Stimulated activated CD4-positive, alpha-beta T cell treated with anti-CD3 and anti-CD28 coated beads, Interleukin-12 subunit alpha, Interleukin-12 subunit beta, amount 100 ng/mL, for 48 hours (primary cell): ENCODE measurements at places on chromosomes 11 and 22.
A peak's percentile ranks its signal among the peaks of the same experiment; 100 is the strongest.

DNA sequence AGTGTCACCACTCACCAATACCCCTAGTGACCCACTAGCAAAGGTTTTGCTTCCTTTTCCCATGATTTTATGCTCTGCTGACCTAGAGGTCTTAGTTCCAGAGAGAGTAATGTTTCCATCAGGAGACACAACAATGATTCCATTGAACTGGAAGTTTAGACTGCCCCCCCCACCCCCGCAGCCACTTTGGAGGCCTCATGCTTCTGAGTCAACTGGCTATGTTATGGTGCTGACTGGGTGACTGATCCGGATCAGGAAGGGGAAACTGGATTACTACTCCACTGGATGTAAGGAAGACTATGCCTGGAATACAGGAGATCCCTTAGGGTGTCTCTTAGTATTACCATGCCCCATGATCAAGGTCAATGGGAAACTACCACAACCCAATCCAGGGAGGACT lies 633.6 kb downstream of the OPCML start:
- DNase-seq, result no peak

DNA sequence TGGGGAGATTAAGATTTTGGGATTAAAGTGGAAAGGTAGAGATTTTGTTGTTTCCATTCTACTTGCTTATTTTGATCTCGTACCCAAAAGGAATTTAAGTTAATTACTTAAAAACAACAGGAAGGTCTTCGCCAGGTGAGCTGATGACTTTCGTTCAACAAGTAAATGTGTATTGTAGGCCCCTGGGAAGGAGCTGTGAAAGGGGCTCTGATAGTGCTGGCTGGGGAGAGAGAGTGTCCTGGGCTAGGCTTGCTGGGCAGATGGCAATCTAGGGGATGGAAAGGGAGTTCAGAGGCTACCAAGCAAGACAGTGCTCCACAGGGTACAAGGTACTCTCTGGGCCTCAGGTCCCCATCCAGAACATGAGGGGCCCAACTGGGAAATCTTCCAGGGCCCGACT lies 189.4 kb downstream of the CEP164 start:
- no peak for DNase-seq

DNA sequence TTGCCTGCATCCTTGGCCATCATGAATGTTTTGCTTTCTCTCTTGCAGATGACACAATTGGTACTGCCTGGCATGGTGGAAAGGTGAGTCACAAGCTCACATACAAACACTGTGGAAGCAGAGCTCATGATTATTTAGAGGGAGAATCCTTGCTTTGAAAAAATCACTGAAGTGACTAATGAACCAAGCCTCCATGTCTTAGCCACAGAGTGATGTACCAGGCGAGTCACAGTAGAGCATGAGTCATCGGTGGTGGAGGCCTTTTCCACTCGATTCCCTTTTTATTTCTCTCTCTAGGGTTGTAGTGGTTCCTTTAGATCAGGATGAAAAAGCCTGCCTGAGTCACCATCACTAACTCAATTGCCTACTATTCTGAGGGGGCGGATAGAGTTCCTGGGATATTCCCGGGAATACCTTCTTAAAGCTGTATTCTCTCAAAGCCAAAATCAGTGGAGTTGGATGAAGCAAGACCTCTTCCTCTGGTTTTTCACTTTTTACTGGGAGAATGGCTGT lies 49.6 kb upstream of the ALKBH3 start:
- peak; percentile 41 for DNase-seq

DNA sequence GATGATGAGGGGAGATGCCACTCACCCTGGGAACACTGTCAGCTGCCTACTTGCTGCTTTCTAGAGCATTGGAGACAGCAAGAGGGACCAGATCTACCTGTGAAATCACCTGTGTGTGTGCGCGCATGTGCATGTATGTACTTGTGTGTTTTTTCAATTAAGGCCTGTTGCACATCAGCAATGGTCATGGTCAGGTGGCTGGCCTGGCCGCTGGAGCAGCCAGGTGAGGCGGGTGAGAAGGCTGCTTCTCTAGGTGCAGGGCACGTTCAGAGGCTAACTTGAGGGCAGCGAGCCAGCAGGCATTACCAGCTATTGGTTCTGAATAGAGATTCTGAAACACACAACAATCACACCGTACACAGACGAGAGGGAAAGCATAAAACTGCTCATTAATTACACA lies 65.1 kb downstream of the PARVG start:
- no peak for DNase-seq

DNA sequence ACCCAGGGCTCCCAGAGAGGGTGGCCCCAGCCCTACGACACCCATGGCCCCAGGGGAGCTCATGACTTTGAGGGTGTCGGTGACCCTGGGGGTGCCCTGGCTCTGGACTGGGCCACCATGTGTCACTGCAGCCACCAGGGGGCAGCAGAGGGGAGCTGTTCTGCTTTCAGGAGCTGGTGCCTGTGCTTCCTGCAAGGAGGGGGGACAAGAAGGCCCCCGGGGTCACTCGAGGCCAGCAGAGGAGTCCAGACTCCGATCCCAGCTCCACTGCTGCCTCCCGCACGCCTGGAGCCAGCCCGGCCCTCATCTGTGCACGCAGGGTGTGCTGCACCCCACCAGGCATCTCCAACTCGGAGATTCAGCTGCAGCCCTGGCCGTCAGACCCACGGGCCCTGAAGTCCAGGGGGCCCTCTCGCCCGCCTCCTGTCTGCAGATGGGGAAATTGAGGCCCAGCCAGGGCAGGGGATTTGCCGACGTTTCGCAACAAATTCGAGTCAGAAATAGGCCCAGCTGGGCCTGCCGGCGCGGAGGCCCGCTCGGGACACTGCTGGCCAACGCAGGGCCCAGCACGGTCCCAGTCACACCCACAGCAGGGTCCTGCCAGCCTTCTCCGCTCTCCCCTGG lies 29.5 kb upstream of the WNT7B start:
- peak; percentile 76 for DNase-seq

DNA sequence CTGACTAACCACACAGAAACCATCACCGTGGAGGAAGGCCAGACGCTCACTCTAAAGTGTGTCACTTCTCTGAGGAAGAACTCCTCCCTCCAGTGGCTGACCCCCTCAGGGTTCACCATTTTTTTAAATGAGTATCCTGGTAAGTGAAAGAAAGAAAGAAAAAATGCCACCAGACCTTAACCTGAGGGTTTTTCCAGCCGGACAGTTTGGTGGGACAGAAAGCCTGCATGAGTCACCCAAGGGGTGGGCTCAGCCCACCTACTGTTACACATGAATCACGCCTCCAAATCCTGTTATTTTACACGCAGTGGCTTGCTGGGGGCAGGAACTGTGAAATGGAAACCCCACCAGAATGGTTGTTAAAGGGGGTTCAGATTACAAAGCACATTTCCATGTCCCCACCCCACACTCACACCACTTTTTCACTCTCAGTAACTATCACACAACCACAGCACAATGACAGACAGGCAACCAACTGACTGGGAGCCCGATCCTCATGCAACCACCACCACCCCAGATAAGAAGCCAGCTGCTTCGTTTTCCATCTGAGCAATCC lies 11.9 kb downstream of the CRTAM start:
- peak; percentile 8 for DNase-seq

GRCh38 chr22:28450109-28450508 lies 229.5 kb downstream of the TTC28 start:
- no peak for DNase-seq

- no peak for DNase-seq
These were observed 3.8 kb downstream of the PKDREJ start for GRCh38 chr22:46259374-46259773.

GRCh38 chr11:108009497-108010370 lies 1.0 kb downstream of the CUL5 start:
- no peak for DNase-seq

DNA sequence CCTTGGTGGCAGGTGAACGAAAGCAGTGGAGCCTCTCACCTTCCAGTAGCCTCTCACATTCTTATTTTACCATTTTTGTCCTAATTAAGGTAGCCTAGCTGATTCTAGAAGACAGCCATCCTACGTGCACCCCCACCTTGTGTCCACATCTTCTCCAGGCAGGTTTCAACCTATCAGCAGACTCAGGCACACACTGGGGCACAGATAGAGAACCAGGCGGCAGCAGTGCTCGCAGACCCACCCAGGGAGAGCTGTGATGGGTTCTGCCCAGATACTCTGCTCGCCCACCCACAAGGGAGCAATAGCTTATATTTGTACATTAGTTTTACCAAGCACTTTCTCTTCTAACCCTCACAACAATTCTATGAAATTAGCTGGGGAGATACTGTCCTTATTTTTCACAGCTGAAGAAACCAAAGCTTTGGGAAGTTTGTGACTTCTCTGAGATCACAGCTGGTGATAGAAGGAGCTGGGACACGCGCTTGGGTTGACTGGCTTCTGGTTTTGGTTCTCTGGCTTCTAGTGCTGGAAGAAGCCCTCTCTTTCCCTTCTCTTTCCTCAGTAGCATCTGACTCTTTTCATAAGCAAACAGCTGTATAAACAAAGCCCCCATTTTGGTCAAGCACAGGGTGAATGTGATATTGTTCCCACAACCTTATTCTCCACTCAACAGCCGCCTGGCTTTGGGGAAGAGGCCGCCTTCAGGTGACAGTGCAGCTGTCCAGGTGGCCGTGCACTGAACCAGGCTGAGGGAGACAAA lies 36.9 kb downstream of the PPP2R1B start:
- DNase-seq, result no peak

DNA sequence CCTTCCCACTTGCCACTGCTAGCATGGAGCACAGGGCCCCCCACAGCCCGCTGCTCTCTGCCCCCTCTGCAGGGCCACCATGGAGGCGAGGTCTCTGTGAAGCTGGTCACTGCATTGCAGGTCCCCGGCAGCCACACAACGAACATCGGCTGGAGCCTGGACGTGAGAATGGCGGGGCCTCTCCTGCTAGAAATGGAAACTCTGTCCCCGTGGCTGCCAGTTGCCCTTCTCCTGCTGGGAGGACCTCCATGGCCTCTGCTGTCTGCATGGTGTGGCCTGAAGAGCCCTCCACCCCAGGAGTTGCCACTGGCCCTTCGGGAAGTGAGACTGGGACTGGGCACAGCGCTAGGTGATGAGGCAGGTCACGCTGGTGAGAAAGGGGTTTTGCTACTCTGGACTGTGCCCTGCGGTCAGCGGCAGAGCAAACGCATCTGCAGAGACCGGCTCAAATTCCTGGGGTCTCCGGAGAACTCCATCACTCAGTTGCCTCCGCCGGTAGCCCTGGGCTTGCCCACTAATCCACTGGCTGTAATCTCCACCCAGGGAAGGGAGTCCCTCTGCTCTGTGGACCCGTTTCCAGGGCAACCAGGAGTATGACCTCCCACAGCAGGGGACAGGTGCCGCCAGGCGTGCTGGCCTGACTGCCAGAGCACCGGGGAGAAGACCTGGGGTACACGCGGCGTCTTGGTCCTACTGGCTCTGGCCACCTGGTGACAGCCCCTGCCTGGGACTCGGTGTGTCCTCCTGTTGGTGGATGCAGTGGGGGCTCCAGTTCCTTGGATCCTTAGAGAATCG lies 806.3 kb downstream of the BRD1 start:
- no peak for DNase-seq

- DNase-seq, result no peak
These were observed 57.5 kb upstream of the DDI1 start for GRCh38 chr11:103978616-103979595.

DNA sequence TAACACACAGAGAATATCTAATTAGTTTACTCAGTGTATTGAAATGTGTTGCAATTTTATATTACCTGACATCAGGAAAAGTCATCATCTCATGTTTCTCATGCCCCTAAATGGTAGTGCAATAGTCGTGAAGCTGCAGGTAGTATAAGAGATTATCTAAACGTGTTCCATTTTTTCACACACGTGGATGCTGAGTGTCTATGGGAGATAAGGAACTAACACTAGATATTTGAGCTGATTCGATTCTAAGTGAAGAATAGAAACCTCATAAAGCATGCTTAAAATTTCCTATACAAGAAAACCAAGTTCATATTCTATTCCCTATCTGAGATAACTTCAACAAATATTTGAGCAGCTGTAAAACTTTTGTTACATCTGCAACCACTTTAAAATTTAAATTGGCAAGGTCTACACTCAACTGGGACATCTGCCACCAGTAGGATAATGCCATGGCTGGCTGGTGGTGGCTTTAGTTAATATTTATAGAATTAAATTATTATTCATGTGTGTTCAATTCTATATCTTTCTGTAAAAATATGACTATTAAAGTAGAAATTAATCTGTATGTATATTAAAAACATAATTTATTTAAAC lies 388.8 kb downstream of the LUZP2 start:
- no peak for DNase-seq

GRCh38 chr11:33542921-33543320 lies 157.7 kb downstream of the C11orf91 start:
- peak; percentile 5 for DNase-seq

- DNase-seq, result no peak
These were observed 31.5 kb downstream of the SDHD start for GRCh38 chr11:112118176-112118575.

DNA sequence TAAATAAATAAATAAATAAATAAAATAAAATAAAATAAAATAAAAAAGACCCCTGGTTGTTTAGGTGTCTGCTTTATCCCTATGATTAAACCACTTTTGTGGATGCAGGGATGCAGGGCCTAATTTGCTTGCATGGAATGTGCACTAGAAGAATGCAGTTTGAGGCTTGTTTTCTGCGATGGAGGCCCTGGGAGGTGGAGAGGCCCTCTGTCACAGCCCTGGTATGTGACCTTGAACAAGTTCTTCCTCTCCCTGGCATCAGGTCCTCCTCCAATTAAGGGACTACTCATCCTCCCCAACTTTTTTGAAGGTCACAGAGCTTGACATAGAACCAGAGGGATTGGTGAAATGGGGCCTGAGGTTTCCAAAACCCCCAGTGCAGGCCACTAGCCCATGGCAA lies 22.7 kb downstream of the KCNJ4 start:
- DNase-seq, result no peak

DNA sequence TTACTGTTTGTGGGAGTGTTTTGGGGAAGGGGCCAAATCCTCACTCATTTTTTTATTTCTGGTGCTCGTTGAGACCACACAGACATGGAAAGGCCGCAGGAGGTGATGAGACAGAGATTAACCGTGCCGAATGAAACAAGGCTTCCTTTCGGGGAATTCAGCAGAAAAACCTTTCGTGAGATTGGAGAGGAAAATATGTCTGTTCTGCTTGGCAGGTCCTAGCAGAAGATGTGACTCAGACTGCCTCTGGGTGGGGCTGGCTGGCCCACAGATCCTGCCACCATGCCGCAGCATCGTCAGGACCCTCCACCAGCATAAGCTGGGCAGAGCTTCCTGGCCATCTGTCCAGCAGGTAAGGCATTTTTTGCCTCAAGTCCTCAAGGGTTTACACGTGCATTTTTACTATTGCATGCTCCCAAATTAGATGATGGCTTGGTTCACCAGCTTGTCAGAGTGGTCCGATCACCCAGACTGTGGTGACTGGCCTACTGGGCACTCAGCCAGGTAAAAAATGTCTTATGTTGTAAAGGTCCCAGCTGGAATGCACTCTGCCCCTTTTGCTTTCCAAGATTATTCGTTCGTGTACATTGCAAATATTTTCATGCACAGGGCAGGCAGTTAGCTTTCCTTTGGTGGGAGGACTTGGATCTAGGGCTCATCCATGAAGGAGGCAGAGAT lies 1.5 kb downstream of the DDB2 start:
- peak; percentile 65 for DNase-seq

DNA sequence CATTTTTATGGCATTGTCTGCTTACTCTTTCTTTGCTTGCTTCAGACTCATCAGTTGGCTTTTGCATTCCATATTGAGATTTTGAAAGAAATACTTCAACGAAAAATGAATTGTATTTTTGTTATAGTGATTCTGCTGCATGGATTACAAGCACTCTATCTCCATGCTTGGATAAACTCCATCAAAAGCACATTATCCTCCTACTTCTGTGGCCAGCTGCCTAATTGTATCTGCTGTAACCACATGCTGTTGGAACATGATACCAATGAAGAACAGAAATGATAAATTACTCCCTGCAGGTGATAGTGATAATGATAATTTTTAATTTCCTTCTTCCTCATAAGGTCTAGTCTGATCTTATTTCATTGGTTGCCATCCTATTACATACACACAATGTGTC lies 100.8 kb downstream of the PRMT3 start:
- no peak for DNase-seq
